ENCODE measurements at places on chromosomes 3 and 15.

- DNase-seq, result no peak
Observed at GRCh38 chr3:189512039-189512438, 119.2 kb upstream of the TP63 start.

- no peak for DNase-seq
Observed at GRCh38 chr15:100898661-100899462, 19.2 kb downstream of the ALDH1A3 start.

- DNase-seq, result no peak
Observed at GRCh38 chr3:194133661-194134230, 2.2 kb upstream of the HES1 start.

GRCh38 chr15:90807786-90808086, 60.7 kb upstream of the FURIN start:
- no peak for DNase-seq

DNA sequence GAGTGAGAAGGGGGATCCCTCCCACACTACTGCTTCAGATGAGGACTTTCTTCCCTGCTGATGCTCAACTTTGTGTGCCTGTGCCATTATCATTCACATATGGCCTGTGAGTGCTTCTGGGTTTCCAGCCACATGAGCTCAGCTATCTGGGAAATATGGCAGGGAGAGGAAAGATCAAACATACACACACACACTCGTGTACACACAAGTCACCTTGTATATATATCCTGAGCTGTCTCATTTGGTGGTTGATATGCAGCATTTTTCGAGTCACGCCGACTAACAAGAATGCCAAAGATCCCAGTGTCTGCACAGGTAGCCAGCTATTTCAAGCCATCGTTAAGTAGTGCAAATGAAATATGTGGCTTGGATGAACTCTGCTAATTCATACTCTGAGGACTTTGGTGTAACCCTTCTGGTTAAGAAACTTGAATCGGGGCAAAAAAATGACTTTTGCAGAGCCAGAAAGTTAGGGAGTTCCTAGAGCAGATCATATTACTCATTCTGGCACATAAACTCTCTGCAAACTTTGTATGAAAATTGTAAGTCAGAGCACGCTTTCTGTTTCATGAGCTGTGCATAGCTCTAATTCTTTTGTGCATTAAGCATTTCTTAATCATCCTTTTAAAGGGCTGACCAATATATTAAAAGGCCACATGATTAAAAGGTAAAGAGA, 24.9 kb upstream of the WNT5A start:
- DNase-seq, result no peak
